ENCODE measurements at places on chromosomes 7 and 10.

GRCh38 chr7:103679151-103680132 is 233.4 kb upstream of the SLC26A5 start:
- DNase-seq: no peak

DNA sequence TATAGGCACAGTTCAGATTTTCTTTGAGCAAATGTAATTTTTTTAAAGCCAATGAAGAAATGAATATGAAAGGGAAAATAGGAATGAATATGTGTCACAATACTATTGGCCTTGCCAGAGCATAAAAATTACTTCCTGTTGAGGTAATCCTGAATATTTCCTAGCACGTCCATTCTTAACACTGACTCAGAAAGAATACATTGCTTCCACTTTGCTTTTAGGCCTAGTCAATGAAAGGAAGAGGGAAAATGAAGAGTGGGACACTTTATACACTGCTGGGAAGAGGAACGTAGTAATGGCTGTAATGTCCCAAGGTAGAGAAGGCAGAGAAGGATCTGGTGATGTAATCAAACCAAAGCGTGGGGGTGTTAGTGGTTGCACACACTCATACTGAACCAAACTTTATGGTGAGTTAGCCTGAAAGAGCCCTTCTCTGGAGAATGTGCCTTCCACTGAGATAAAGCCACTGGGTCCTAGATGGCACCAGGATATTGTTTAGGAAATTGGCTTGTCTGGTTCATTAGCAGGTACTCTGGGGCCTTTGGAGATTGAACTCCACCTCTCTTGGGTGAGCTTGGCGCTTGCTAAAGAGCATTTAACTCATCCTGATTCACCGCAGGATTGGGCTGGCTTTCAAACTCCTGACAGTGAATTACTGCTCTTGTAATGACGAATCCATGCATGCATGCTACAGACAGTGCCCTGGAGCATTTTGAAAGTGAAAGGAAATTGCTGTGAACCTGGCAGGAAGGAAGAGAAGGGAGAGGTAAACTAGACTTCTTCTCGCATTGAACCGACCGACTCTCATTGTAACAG is 254.9 kb downstream of the KIAA1217 start:
- DNase-seq: no peak

DNA sequence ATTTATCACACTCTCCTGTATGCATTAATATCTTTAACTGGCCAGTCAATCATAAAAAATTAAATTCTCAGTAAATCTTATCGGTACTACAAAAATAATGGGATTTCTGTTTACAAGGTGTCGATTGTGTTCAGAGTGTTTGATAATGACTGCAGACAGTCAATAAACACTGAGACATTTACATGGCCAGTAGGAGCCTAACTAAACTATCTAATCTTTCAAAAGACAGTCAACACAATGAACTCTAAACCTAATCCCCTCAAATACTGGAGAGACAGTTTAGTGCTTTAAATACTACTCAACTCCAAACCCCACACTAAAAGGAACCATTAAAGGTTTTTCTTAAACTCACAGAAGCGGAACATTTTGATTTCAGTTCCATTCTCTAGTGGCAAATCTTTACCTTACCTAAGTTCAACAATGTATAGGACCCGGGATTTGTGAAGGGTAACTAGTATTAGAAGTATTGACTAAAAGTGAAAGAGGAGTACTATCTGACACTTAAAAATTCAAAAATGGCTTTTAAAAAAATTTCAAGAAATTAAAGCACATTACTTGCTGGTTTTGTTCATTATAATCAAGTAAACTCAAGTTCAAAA is 37.3 kb upstream of the EXOC6 start:
- DNase-seq: no peak

GRCh38 chr10:125073996-125074395 is 86.4 kb downstream of the CTBP2 start:
- no peak for DNase-seq

- DNase-seq: no peak
Observed at GRCh38 chr7:27166531-27167505, 1.5 kb upstream of the HOXA9 start.

DNA sequence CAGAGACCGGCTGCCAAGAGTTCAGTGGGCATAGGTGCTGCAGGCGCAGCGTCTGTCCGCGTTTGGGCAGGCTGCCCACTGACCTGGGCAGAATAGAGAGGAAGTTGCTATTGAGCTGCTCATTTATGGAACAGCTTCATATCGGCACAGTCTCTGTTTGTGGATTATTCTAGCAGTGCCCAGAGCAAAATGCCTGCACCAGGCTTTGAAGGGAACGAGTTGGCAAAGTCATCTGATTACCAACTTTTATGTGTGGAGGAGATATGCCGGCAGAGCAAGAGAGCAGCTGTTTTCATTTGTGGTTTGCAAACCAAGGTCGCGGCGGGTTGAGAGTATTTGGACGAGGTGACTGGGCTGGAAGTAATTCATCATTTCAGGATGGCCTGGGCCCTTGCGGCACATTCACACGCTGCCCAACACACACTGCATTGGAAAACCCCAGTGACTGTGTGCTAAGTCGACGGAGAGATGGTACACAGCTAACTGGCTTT is 228.5 kb downstream of the TCERG1L start:
- DNase-seq: no peak

- no peak for DNase-seq
Observed at GRCh38 chr7:44736896-44737295, 11.8 kb upstream of the ZMIZ2 start.
